Cortex of kidney (tissue), 1 donor: ENCODE measurements at places on chromosomes 4 and X.

- DNase-seq, result no peak
Observed at GRCh38 chr4:121574618-121575017, 122.2 kb downstream of the ANXA5 start.

DNA sequence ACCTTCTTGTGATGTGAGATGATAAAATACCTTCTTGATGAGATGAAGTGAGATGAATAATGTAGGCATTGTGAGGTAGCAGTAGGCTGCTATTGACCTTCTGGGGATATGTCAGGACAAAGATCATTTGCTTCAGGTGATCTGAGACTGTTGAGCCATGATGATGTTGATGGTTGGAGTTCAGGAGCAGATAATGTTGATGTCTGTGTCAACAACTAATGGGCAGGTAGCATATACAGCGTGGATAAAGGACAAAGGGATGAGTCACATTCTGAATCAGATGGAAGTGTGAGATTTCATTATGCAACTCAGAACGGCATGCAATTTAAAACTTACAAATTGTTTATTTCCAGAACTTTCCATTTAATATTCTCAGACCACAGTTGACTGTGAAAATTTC, 57.3 kb downstream of the RAP1GDS1 start:
- no peak for DNase-seq

GRCh38 chr4:95660719-95661118, 111.9 kb upstream of the UNC5C start:
- no peak for DNase-seq

DNA sequence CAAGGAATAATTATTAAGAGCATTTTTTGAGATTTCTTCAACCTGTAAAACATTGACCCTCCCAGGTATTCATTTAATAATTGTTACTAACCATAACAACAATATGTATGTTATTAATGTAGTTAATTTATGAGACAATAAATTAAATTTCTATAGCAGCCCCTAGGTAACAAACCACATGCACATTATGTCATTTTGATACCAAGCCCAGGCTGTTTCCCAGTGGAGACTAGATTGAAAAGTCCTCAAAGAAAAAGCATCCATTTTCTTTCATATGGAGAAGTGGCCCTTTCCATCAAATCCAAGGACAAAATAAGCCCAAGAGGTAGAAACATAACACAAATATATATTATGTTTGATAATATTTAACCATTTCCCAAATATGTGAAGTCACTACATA, 104.3 kb upstream of the GK2 start:
- no peak for DNase-seq

GRCh38 chr4:41358647-41359421, 102.1 kb downstream of the UCHL1 start:
- no peak for DNase-seq

DNA sequence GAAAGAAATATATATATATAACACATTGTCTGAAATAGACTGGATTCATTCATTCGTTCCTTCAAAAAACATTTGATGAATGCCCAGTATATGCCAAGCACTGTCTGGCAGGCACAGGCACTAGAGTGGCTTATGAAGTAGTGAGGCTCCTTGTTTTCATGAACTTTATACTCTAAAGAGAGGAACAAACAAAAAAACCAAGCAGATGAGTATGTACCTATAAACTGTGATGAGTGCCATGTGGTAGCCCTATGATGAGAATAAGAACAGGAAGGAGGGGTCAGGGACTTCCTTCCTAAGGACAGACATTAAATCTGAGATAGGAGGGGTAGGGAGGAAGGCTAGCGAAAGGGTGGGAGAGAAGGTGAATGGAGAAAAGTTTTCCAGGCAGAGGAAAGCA, 19.5 kb upstream of the PDGFRA start:
- no peak for DNase-seq

DNA sequence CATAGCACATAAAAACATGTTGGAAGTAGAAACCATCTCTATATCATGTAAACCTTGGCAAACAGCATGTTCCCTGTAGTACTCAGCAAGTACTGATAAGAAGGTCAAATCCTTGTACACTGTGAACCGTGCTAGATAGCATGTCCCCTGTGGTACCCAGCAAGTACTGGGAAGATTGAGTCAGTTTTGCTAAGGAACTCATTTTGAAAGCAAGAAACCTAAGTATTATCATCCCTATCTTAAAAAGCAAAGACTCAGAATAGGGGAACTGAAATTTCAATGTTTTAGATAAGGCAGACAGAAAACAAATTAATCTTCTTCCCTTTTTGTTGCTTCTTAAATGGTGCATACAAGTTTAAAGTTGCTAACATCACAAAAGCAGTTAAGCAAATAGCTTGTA, 180.2 kb downstream of the RBM46 start:
- no peak for DNase-seq

DNA sequence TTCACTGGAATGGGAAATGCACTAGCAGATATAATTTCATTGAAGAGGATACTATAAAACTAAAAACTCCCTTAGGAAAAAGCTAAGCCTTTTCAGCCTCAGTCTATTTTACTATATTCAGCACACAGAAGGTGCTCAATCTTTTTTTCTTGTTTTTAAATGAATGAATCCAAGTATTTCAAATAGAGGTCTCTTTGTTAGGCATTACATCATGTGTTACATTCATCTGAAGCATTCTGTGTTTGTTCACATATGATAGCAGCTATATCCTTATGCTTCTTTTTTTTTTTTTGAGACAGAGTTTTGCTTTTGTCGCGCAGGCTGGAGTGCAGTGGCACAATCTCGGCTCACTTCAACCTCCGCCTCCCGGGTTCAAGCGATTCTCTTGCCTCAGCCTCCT, 278.4 kb downstream of the CAMK2D start:
- DNase-seq, result no peak

DNA sequence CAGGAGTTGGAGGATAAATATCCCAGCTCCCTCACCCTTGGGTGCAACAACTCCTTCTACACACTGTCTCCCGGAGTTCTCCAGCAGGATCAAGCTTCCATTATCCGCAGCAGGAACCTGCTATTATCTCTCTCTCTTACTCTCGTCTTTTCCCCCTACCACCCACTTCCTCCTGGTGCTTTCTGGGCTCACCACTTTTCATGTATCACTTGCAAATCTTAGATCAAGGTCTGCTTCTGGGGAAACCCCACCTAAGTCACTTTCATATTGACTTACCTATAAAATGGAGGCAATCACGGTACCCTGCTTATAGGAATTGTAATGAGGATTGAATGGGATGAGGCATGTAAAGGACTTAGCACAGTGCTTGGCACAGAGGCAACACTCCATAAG, 589.5 kb downstream of the BCOR start:
- no peak for DNase-seq

DNA sequence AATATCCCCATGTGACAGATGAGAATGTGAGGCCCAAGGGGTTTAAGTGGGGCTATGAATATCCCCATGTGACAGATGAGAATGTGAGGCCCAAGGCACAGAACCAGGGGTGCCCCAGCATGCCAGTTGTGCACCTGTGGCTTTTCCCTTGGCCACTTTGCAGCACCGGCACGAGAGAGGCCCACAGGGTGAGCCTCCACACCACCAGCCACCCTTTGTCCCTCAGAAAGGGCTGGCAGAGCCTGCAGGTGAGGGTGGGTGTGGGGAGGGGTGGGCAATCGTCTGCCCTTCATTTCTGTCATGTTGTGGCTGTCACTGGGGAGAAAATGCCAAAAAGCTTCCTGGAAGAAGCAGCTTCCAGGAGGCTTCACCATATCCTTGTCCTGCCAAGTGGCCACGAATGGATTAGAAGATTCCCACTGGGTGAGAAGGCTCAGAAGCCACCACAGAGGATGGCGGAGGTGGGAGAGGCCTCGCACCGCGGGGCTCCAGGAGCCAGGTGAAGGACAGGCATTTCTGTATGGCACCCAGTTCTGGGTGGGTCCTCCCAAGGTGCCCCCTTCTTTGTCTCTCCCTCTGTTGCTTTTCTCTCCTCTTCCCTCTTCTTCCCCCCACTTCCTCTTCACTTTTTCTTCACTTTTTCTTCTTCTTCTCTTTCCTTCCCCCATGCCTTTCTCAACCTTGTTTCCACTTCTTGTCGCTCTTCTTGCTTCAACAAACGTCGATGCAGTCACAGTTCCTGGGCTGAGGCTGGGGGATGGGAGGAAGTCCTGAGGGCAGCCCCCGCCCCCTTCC, 469 bp upstream of the GPR78 start:
- no peak for DNase-seq
